ENCODE measurements at places on chromosomes 3 and 15.

DNA sequence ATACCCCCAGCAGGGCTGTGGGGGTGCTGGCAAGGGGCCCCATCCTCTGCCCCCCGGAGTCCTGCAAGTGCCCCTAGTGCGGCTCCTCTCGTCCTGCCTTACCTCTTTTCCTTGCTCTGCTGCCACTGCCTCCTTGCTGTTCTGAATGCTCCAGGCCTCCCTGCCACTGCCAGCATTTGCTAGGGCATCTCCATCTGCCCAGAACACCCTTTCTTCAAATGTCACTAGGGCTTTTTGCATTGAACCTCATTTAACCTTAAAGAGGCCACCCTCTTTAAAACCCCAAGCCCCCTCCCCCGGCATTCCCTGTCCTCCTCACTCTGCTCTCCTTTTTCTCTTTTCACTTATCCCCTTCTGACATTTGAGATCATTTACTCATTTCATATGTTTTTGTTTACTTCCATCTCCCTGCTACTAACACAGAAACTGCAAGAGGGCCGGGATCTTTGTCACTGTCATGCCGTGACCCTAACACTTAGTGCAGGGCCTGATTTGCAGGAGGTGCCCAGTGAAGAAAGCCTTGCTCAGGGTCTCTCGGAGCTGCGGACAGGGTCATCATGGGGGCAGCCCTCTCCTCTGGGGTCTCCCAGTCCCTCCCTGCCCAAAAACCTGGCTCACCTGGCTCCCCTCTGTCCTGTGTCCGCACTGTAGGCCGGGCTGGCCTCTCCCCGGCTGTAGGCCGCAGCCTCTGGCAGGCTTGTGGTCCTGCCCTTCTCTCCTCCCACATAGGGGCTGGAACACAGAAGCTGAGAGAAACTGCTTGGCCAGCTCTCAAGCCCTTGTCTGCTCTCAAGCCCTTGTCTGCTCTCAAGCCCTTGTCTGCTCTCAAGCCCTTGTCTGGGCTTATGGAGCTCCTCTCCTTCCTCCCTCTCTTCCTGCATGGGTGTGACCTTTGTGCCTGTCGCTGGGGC lies at the start of gene ACOX2:
TSS of gene ACOX2 (minus strand) at position 690 of the 911 bp plus-strand sequence. CDS start 2,084 bp downstream, outside the sequence.
- DNase-seq, result peak; percentile 77

DNA sequence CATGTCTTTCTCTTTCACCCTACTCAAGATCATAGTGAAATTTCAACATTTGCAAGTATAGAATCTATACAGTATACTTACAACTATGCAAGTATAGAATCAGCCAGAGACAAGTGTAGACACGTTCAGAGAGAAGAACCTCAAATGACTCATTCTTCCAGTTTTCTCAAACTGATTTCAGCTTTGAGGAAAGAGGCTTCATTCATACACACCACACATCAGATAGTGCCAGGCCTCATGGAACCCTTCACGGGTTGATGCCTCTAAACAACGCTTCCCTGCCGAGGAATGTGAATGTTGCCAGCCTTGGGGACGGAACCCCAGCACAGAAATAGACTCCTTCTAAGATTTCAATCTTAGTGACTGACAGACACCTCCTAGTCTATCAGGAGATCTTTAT lies 135.7 kb downstream of the FOXP1 start:
- DNase-seq, result peak; percentile 37

GRCh38 chr3:55631766-55632331 lies 144.7 kb upstream of the WNT5A start:
- DNase-seq, result peak; percentile 81

DNA sequence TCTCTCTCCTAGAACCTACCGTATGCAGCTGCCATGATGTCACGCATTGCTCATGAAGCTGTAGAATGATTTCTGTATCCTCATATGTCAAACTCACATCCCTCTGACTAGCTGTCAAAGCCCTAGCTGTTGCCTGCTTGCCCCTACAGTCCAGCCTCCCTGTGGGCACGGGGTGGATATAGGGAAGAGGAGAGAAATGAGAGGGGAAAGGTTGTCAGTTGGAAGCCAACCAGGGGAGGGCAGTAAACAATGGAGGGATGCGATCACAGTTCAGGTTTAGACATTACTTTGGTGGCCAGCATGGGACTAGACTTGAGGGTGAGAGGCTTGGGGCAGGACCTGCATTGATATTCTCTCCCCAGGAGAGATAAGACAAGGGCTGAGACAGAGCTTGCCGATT lies 1.7 kb upstream of the HDGFL3 start:
- no peak for DNase-seq

DNA sequence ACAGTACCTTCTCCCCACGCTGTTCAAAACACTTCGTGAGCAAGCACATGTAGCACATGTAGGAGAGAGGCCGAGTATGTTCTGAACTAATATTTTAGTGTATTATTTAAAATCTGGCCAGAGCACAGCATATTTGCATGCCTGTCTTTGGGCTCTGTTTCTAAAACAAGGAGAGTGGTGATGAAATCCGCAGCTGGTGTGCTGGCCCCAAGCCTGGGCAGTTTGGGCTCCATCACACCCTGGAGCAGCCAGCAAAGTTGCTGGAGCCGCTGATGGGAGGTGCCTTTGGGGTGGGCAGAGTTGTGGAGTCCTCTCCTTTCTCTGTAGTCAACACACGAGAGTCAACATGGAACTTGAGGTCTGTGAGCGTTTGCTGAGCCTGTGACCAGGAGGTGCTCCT lies 116.6 kb downstream of the SLCO3A1 start:
- no peak for DNase-seq

DNA sequence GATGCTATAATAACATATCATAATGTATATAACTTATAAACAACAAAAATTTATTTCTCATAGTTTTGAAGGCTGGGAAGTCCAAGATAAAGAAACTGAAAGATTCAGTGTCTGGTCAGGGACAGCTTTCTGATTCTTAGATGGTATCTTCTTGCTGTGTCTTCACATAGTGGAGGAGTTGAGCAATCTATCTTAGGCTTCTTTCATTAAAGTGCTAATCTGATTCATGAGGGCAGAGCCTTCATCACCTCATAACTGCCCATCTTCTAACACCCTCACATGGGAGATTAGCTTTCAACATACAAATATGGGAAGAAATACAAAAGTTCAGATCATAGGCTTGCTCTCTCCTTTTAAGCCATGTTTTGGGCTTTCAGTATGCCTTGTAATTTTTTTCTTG lies 774.8 kb upstream of the EPHA6 start:
- DNase-seq, result peak; percentile 54

GRCh38 chr3:37968813-37969595 lies 21.6 kb upstream of the VILL start:
- DNase-seq, result no peak

DNA sequence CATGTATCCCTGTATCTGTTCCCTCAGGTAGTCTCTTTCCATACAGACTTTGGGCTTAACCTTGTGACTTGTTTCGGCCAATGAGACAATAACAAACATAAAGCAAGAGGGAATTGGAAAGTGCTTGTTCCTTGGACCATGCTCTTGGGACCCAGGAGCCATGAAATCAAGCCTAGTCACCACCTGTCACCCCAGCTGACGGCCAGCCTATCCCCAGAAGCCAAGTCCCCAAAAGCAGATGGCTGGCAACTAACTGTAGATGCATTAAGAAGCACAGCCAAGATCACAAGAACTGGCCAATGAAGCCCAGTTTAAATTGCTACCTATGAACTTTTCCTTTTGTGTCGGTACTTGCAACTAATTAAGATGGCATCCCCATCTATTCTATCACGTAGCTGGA lies 822.0 kb downstream of the CADM2 start:
- DNase-seq, result no peak

DNA sequence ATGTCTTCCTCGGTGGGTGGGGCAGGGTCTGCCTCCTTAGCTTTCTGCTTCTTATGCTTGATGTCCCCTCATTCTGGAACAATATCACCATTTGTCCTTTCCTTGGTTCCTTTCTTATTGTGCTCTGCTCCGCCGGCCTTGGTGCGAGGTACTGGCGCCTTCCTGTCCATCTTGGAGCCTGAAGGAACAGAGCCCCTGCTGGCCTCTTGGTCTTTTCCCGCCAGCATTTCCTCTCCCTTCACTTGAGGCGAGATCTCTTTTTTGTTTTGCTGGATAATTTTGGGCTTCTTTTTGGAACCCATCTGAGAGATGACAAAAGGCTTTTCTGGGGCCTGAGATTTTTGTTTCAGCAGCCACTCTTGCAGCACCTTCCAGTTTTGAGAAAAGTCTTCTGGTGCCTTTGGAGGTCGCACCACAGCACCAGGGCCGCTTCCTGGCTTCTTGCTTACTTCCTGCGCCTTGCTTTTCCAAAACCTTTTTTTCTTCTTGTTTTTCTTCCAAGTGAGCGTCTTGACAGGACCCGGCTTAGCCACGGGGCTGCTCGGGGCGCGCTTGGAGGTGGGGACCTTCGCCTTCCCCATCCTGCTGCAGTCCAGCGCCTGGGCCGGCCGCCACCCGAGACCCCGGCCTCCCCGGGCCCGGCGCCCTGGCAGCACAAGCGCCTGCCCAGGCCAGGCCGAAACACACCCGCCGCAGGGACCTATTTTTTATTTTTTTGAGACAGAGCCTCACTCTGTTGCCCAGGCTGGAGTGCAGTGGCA lies 127.1 kb downstream of the KLF13 start:
- DNase-seq, result no peak

GRCh38 chr3:74134831-74135230 lies 479.6 kb downstream of the CNTN3 start:
- DNase-seq, result no peak

DNA sequence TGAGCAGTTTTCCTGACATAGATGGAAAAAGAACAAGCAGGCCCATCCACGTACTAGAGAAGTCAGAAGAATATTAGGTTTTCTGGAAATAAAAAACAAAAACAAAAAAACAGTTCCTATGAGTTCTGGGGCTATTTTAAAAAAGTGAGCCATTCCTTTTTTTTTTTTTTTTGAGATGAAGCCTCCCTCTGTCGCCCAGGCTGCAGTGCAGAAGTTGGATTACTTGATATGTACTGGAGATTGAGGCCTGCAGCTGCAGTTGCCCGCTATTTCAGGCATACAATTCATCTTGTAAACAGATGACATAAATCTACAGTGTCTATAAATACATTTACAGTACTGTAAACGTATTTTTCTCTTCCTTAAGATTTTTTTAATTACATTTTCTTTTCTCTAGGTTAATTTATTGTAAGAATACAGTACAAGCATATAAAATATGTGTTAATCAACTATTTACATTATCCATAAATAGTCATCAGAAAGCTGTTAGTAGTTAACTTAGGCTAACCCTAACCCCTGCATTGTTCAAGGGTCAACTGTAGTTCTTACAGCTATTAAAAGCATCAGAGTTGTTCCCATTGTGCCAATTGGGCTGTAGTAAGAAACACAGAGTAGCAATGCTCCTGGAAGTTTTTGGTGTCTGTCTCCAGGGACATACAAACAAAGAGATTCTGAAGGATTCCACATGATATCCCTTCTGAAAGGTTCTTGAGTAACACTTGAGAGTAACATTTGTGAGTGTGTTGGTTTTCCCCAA lies 11.2 kb upstream of the ACTL6A start:
- DNase-seq, result no peak

DNA sequence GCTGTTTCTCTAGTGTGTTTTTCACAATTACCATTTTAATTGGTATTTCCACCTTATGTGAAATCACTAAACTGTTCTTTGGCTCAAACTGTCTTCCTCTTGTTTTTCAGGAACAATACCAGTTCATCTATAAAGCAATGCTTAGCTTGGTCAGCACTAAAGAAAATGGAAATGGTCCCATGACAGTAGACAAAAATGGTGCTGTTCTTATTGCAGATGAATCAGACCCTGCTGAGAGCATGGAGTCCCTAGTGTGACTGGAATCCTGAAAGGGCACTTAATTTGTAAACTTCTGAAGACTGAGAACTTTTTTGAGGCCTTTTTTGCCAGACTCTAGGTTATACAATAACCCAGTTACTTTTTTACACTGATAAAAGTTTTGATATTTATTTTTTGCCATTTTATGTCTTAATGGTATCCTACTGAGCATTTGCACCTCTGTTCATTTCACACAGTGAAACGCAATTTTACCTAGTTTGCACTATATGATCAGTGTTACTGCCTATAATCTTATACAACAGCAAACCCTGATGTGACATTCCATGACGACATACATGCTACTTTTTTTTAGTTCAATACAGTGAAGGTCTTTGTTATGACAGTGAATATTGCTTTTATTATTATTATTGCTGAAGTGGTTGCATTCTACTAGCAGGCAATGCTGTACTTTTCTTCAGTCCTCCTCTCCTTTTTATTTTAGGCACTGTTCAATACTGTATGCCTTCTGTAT lies 80.1 kb downstream of the FEZF2 start:
- DNase-seq, result no peak

DNA sequence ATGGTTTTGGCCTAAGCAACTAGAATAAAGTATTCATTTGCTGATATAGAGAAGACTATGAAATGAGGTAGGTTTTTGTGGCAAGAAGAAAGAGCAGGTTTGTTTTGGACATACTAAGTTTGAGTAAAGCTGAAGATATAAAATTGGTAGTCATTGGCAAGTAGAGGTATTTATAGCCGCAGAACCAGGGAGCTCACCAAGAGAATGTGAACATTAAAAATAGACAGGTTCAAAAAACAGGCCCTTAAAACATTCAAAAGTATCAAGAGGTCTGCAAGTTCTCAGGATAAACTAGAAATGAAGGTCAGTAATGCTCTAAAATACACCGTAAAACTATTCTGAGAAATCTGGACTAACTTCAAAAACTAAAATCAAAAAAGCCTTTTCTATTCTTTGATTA lies 240.7 kb downstream of the SCAPER start:
- DNase-seq, result no peak

DNA sequence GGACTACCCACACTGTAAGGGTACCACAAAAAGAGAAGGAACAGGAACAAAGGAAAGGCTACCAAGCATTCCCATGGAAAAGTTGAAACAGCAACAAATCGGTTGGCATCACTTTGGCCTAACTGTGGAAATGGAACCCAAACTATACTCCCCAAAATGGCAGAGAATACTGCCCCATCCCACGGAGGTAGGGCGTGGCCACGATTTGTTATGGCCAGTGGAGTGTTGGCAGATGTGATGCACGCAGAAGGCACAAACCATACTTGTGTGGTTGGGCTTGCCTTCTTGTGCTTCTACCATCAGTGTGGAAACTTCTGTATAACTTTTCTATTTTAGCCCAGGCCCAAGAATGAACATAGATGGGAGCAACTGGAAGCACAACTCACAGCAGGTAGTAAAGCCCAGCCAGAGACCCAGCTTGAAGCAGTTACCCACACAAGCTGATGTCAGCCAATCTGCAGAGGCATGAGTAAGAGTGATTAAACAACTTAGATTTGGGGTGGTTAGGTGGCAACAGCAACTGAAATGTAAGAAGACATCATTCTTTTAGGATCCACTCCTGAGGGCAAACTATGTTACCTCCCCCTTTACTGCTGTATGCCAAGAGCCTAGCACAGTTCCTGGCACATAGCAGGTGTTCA lies 64.1 kb downstream of the BTD start:
- no peak for DNase-seq

- DNase-seq, result no peak
Measured at GRCh38 chr15:93164409-93164808, 75.4 kb upstream of the RGMA start.

All from amniotic epithelial cell (primary cell).